ENCODE measurements at places on chromosomes 5 and 9.
A peak's percentile ranks its signal among the peaks of the same experiment; 100 is the strongest.

GRCh38 chr5:71830681-71831539 lies 111.8 kb downstream of the CARTPT start:
- peak; percentile 66 for DNase-seq

DNA sequence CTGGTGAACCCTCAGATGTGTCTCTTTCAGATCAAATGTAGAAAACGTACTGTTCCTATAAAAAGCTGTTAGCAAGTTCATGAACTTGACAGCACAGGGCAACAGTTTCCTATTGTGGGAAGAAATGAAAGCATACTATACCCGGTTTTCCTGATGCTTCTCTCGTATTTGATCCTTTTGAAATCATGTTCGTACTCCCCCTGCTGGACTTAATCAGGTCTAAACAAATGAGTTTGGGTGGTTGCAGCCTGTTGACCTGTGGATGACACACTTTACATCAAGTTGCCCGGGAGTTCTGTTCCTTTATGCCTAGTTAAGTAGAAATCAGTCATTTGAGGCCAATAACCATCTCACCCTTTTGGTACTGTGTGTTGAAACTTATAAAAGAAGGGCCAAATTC lies 1992.3 kb downstream of the MAT2B start:
- no peak for DNase-seq

- peak; percentile 78 for DNase-seq
Measured at GRCh38 chr9:111974092-111974681, 77.6 kb downstream of the UGCG start.

- DNase-seq = no peak
Measured at GRCh38 chr5:130282049-130282448, 377.8 kb downstream of the CHSY3 start.

GRCh38 chr9:123952641-123953495 lies 22.9 kb upstream of the DENND1A start:
- no peak for DNase-seq

GRCh38 chr5:123786411-123786810 lies 274.4 kb downstream of the CSNK1G3 start:
- no peak for DNase-seq

- no peak for DNase-seq
Measured at GRCh38 chr9:69391946-69392345, 66.9 kb downstream of the ENTREP1 start.

DNA sequence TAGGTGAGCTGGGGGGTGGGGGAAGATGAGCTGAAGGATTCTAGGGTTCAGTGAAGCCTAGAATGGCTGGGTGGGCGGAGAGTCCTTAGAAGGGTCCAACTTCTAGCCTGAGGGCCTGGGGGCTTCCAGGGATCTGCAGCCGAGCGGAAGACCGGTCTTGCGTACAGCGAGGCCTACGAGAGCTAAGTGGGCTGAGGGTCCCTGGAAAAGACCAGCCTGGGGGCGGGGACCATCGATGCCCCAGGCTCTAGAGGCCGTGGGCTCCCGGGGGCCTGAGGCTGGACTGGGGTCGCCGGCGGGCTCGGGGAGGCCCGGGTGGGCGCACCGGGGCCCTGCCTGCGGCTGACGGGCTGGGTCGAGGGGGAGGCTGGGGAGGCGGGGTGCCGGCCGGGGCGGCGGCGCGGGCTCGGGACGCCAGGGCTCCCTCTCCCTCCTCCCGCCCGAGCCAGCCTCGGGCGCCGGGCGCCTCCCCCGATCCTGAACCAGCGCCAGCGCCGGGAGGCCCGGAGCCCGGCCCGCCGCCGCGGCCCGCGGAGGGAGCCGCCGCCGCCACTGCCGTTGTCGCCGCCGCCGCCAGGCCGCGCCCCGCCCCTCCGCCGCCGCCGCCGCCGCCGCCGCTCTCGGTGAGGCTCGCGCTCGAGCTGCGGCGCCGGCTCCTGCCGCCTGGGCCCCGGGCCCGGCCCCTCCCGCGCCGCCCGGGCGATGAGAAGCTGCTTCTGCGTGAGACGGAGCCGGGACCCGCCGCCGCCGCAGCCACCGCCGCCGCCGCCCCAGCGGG lies at the start of gene MVB12B:
MVB12B (plus strand) TSS at position 602 of the 778 bp plus-strand sequence; CDS start at position 703, 101 bp downstream.
- DNase-seq = no peak

GRCh38 chr9:108776920-108777639 lies 78.7 kb downstream of the ACTL7B start:
- DNase-seq = no peak

GRCh38 chr5:150653145-150653761 lies 7.8 kb upstream of the MYOZ3 start:
- DNase-seq = no peak

- peak; percentile 79 for DNase-seq
Measured at GRCh38 chr9:126420643-126421564, 94.3 kb downstream of the MVB12B start.

DNA sequence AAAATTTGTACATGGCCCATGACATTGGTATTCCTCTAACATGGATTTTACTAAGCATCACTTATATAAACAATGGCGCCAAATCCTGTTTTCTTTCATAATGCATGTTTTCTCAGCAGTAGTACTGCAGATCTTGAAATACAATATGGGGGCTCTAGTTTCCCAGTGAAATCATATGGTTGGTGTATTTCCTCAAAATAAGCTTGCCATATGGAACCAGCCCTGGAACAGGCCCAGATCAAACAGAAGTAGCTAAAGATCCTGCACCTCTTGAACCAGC lies 163.9 kb downstream of the ZNF608 start:
- no peak for DNase-seq

DNA sequence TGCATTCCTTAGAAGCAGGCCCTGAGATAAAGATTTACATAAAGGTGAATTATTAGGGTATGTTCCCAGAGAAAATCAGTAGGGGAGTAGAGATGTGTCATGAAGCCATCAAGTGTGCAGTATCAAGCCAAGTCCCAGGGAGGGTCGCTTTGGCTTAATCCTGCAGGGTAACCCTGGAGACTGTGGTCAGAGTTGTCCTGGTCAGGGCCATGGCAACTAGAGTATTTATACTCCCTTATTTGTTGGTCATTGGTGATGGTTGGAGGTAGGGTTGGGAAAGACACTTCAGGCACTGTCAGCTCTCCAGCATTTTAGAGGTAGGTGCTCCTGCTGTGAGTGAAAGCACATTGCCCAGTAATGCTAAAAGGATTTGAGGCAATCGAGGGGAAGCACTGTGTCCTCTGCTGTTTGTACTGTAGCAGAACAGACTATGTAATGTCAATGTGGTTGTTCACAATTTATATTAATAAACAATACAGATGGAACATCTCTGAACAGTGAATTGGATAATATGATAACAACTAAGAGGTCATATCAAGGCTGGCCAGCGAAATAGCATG lies 108.9 kb downstream of the GDNF start:
- no peak for DNase-seq

DNA sequence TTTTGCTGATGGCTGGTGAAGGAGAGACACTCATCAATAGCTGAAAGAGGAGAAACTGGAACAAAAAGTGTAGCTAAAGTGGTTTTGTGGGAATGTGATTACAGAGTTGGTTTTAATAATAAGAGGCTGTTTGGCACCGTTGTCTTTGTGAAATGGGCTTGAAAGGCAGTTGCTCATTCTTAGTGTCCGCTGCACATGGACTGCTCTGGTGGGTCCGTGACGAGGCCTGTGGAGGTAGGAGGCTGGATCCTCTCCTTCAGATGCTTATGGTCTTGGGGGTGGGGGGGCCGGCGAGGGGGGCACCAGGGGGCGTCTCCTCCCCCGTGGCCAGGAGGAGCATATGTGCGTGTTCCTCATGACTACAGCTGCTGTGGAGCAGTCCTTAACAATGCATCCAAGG lies 29.8 kb downstream of the FUBP3 start:
- no peak for DNase-seq

DNA sequence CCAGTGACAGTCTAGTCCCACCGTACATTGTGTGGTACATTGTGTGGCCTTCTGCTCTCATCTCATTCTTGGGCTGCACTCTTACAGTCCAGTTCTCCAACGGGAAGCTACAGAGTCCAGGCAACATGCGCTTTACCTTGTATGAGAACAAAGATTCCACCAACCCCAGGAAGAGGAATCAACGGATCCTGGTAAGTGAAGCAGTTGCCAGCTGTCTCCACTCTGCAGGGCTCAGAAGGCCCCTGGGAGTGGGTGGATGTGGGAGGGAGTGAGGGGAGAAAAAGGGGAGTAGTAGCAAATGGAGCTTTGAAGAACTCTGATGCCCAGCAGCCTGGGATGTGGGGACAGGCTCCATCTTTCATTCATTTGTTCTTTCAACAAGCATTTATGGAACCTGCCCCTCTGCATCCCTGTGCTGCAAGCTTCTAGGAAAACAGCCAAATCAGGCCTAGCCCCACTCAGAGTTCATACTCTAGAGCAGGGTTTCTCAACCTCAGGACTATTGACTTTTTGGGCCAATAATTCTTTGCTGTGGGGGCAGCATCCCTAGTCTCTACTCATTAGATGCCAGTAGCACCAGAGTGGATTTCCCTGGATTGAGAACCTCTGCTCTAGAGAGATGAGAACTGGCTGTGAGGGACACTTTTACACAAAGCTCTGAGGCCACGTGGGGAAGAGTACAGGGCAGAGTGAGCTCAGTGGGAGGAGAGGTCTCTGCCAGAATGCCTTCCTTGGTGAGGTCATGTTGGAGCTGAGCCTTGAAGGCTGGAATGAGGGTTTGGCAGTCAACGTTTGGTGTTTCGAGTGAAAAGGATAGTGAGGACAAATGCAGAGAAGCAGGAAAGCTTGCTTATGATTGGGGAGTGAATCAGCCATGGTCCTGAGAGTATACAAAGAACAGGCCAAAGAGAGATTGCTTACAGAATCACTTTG lies 1.1 kb downstream of the POLR1E start:
- no peak for DNase-seq

DNA sequence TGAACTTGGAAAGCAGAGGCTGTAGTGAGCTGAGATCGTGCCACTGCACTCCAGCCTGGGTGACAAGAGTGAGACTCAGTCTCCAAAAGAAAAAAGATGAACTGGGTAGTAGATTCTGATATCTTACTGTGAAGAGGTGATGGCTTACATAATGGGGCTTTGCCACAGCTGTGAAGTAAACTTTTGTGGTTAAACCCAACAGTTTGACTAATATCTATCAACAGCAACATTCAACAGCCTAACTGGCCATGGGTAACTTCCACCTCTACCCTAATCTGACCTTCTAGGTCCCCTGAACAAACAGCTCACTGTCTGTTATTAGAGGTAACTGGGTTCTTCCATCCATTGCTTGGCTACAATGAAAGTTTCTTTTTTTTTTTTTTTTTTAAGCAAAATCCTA lies 52.1 kb downstream of the TLE1 start:
- no peak for DNase-seq

- DNase-seq = no peak
Measured at GRCh38 chr5:69271376-69271775, 36.7 kb downstream of the CDK7 start.

- no peak for DNase-seq
Measured at GRCh38 chr5:84384604-84385575, at the start of gene EDIL3. Gene EDIL3 (minus strand): TSS chr5:84384880. CDS start chr5:84384374, 506 bp downstream.

GRCh38 chr9:110900917-110901316 lies 137.4 kb downstream of the LPAR1 start:
- DNase-seq = no peak

DNA sequence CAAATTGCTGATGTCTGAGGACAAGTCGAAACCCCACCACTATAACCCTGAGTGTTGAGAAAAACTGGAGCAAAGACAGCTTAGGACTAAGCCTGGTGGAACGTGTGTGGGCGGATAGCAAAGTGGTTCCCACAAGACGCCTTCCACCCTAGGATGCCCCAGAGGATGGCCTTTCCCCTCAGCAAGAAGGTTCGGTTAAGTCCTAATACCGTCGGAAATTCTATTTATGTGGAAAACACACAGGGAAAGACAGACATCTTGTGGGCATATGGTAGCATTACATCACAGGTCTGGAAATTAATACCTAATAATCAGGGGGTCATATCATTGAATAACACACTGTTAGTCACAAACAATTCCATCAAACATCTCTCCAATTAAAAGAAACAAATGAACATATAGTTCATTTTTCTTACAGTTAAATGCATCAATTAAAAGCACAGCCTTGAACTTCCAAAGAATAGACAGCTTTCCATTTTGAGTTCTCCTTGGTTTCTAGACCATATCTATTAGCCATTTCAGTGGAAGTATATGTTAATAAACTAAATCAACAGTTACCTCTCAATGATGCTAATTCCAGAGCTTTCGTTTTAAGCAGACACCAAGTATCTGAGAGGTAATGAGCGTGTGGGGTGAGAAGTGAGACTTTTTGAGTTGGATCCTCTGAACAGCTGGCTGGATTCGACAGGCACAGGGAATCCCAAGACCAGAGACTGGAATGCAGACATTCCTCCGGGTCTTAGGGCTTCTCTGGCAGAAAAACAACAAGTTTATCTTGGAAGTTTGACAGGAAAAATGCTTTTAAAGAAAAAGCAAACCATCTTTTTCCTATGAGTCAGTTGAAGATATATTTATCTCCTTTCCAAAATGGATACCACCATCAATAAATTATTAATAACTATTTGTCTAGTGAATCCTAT lies 2.9 kb upstream of the ICE1 start:
- DNase-seq = peak; percentile 74

DNA sequence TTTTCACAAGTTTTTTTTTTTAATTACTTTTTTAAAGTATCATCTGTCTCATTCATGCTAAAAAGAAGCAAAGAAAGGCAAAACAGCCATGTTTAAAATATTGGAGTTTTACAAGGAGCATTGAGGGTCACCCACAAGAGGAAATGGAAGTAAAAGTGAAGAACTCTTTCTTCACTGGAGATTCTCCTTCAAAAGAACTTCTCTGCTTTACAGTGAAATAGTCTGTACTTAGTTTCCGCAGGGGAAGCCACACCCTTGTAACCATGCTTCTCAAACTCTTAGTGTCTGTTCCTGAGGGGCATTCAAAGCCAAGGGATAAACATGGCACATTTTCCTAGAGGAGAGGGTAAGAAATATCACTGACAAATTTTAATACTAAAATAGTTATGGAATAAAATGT lies 8.6 kb downstream of the C9orf72 start:
- no peak for DNase-seq

GRCh38 chr9:107489687-107490605 lies at the start of gene KLF4:
Gene KLF4 (minus strand): TSS chr9:107489769. CDS start chr9:107489172, 597 bp downstream.
- peak; percentile 84 for DNase-seq

DNA sequence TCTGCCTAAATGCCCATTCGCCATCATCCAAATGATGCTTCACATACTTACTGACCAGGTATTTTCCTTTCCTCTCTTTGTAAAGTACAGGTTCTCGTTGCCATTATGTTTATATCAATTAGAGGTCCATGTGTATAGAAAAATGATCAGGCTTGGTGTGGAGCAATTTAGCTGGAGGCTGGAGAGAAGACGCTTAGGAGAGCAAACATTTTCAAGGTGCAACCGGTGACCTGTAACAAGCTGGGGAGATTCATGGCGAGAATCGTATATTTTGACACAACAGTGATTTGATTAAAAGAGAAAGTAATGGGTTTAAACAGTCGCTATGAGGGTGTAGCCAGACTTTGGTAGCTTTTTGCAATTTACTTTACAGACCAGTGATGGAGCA lies 170.9 kb upstream of the TBCA start:
- DNase-seq = no peak

DNA sequence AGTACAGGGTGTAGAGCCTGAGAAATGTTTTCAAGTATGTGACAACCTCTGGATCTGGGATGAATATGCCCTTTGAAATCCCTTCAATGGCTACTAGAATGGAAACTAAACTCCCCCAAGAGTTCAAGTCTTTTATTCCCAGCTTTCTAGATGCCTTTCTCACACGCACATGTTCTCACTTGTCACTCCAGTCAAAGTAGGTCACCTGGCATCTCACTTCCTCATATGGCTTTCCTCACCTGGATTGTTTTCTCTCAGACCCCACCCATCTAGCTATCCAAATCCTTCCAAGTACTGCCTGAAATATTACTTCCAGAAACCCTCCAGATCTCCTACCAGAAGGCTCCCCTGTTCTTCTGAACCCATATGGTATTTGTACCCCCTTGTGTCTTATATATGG lies 615.4 kb upstream of the KLF4 start:
- DNase-seq = peak; percentile 23
